ENCODE measurements at places on chromosomes 6 and 20. TPM values are rescaled to one million over a fixed set of nuclear protein-coding genes. Genes with fewer than 3 reads are reported as not detected.

DNA sequence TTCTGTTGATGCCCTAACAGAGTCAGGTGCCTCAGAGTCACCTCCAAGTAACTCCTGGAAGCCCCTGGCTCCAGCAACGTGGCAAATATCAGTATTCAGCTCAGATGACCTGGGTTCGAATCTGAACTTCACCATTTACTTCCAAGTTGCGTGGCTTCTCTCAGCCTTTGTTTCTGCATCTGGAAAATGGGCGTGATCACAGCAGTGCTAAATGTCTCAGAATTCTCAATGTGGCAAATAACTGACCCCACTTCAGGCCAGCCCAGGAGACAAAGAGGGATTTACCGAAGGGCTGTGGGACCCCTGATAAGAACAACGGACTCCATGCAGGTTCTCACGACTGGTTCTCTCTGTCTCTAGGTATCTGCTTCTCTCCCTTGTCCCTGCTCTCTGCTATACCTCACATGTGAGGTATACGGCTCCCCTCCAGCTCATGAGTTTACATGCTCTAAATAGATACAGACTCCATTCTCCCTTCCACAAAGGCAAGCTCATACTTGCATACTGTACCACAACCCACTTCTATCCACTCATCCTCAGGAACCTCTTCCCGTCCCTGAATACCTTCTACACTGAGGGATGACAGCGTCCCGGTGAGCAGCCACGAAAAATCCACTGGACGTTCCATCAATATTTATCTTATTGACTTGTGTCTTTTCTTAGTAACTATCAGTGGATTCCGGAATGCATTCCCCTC, 84.1 kb downstream of the SNX5 start:
- DNase-seq: no peak

- no peak for DNase-seq
Observed at GRCh38 chr6:96814625-96815024, 22.7 kb downstream of the GPR63 start.

DNA sequence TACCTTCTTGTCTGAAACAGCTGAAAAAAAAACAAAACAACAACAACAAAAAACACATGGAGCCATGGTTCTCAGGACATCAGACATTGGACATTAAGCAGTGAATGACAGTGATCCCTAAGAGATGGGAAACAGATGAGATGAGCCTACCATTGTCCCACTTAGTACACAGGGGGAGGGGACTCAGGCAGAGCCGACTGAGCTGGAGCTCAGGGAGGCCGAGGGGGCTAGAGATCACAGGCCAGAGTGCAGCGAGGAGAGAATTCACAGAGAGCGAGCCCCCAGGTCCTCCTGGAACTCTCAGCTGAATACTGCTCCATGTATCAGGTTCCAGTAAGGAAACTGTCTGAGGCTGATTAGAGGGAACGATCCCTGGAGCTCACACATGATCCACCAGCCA, 134.6 kb downstream of the GRM4 start:
- DNase-seq: no peak

DNA sequence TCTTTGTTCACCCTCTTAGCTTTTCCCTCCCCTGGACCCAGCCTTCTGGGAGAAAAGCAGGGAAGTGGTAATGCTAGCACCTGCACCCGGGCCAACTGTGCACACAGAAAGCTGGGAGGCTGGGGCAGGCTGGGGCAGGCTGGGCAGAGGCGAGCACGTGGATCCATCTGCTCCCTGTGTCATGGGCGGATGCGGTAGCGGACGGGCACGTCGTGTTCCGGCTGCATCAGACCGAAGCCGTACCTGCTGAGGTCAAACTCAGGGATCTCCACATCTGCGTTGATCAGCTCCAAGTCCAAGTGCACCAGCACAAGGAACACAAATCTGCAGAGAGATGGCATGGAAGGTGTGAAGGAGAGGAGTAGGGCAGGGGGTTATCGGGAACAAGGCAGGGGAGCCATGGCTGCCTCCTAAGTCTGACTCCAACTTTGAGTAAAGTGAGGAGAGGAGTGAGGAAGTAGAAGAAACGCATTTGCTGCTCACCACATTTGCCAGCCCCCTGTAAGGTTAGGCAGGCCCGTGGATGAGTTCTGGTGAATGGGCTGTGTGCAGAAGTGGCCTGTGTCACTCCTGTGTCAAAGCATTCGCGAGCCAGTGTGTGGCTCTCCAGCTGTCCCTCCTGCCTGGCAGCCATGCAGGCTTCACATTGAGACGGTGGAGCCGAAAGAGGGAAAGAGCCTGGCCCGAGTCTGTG, 25.4 kb upstream of the KCNB1 start:
- DNase-seq: no peak

GRCh38 chr6:135106611-135107010, 52.0 kb upstream of the HBS1L start:
- DNase-seq: no peak

Gene OR2H2
- not detected for total RNA-seq

Data from right cardiac atrium (tissue), 5 donors.